Kidney (tissue), 22 donors: ENCODE measurements at places on chromosomes 5 and 9. TPM values are rescaled to one million over a fixed set of nuclear protein-coding genes. Genes with fewer than 3 reads are reported as not detected.

The DNAJC25 gene
- 13.1 TPM for polyA plus RNA-seq

DNA sequence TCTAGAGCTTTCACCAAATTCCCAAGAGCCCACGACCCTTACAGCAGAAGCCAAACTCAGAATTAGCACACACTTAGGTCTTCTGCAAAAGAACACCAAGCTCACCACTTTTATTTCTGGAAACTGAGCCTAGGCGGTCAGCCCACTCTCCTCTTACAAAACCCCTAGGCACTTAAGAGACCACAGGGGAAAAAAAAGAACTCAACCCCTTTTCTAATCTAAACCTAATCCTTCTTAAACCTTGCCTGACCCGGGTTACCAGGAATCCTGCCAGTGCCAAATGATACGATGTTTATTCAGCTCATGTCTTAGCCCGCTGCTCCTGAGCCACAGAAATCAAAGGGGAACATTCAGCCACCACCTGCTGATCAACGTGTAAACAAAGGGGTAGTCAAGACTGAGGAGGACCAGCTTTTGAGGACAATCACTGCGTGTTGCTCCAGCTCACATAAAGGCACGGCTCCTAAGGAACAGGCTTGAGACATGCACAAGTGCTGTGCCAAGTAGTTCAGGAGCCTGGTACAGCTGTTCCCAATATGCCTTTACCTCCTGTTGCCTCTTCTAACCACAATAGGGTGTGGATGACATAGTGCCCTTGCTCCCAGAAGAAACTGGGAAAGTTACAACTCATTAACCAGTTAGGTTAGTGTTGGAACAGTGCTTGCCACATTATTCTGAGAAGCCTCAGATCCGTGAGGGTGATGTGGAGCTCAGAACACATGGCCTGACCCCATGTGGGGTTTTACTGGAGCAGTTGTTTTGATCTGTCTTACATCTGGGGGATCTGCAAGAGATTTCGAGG, 49.3 kb downstream of the ZFAND5 start:
- DNase-seq, result peak; percentile 62

The SPOCK1 gene
- polyA plus RNA-seq, result 32.8 TPM

DNA sequence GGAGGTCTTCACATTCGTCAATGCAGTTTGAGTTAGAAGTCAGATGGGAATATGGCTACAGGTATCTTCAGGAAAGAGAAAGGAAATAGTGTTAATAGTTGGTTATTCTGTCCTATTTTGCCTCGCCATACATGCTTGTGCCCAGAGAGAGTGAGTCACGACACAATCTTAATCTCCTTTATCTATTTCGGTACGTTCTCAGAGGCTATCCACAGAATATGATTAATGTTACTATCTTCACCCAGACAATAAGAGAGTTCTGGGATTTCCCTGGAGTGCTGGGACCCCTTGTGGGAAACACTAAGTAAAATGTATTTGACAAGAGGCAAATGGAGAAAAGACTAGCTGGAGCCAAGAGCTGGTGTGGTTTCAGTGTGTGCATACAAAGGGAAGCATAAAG, 25.5 kb downstream of the MINAR2 start:
- DNase-seq, result no peak

- no peak for DNase-seq
These were observed 111.1 kb downstream of the UGCG start for GRCh38 chr9:112007575-112008240.

DNA sequence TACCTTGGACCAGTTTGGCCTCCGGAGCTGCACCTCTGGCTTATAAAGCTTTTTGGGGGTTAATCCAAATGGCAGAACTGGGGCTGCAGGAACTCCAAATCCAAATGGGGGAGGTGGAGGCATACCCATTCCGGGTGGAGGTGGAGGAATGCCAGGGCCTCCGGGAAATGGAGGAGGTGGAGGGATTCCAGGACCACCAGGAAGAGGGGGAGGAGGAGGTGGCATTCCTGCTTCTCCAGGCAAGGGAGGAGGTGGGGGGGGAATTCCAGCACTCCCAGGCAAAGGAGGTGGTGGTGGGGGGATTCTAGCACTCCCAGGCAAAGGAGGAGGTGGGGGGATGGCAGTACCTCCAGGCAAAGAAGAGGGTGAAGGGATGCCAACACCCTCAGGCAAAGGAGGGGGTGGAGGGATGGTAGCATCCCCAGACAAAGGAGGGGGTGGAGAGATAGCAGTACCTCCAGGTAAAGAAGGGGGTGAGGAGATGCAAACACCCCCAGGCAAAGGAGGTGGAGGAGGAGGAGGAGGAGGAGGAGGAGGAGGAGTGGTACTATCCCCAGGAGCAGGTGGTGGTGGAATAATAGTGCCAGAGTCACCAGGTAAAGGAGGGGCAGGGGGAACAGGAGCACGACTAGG, 45.2 kb downstream of the DIAPH1 start:
- no peak for DNase-seq

GRCh38 chr5:21685522-21685921, 1167.6 kb downstream of the CDH12 start:
- no peak for DNase-seq

The ECM2 gene
- polyA plus RNA-seq, result 5.5 TPM

The SOX30 gene
- polyA plus RNA-seq, result not detected

DNA sequence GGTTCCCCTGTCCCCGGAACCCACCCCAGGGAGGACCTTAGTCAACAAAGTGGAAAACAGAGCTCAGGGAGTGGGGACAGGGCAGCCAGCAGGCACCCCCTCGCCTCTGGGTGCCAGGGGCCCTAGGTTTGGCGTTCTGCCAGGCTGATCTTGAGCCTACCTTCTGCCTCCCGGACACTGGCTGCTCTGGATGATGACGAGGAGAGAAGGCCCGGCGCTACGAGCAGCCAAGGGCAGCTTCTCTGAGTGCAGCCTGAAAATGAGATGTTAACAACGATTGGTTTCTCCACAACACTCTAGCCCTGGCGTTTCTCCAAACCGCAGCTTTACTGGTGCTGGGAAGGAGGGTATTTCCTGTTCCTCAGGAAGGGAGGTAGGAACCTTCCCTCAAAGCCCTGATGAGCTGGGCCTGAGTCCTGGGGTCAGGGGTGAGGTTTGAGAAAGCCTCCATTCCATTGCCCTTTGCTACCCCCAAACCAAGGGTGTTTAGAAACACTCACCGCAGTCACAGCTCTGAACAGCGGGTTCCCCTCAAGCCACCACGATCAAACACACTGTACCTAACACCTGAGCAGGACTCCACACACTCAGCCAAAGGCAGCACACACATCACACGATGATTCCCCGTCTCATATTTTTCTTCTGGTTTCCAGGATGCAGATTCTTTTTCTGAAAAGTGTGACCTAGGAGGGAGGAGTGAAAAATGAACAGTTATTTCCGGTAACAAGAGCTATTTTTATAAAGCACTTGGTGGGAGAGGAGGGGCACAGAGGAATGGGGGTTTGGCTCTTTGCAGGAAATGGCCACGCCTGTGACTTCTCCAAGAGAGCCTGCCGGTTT, at the start of gene STING1:
Gene STING1 (minus strand): TSS at position 709 of the 840 bp plus-strand sequence. CDS start 1,054 bp downstream, outside the sequence.
- DNase-seq, result peak; percentile 54

DNA sequence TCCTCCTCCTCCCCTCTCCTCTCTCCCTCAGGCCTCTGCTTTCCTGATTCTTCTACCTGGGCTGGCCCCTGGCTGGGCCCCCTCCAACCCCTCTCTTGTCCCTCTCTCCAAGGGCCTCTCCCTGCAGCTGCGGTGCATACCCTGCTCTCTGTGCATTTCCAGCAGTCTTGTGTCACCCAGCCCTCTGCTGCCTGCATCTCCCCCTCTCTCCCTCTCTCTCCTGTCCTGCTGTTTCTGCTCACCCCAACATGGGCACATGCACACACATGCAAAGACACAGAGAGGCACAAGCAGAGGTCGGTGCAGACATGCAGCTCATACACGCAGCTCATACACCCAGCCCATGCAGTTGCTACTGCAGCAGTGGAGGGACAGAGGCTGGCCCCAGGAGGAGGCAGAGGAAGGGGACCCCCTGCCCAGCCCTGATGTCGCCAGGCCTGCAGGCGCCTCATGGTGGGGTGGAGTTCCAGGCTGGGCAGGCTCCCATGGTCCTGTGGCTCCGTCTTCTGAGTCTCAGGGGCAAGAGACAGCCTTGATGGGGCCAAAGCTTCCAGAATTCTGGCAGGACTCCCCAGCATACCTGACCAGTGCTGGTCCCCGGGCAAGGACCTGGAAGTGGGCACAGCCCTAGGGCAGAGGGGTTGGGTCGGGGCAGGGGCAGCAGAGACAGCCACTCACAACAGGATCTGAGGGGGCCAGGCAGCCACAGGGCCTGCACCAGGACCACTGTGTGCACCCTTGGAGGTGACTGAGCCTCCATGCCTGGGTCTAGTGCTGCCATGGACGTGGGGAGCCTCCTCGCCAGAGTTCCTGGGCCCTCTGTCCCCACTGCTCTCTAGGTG, 216.9 kb downstream of the C9orf50 start:
- no peak for DNase-seq

The PFN3 gene
- not detected for polyA plus RNA-seq

DNA sequence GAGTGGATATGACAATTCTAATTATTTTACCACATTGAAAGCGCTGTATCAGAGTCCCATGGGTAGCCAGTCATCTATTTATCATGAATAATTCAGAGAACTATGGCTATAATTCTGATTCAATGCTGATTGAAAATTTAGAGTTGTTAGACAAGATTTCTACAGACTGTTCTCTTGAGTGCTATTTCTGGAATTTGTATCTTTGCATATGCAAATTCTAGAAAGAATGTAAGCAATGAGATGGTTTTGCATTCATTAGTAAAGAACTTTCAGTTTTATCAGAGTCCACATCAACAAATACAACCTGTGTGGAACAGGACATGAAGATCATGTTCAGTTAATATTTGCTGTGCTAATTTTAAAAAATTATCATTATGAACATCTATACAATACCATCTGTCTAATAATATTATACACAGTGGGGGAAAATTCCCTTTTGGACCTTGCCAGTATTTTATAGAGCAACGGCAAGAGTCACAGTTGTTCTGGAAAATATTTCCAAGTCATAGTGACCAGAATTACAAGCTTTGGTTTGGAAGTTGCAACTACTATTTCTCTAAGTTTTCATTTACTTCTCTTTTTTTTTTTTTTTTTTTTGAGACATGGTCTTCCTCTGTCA, 372.7 kb upstream of the PTGER4 start:
- no peak for DNase-seq

DNA sequence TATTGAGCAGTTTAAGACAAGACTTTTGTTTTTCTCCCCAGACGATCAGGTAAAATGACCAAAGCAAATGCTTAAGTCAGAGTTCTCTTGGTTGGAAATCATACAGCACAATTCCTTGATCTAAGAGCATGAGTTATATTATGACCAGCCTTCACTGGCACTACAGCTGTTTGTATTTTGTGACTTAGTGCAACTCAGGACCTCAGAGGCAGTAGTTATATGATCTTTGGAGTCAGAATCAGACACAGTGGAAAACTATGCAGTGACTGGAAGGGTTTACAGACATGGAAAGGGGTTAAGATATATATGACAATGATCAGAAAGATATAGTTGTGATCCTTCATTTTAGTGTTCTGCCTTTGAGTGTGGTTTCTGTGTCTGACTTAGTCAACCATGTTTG, 24.3 kb downstream of the RAD23B start:
- no peak for DNase-seq

DNA sequence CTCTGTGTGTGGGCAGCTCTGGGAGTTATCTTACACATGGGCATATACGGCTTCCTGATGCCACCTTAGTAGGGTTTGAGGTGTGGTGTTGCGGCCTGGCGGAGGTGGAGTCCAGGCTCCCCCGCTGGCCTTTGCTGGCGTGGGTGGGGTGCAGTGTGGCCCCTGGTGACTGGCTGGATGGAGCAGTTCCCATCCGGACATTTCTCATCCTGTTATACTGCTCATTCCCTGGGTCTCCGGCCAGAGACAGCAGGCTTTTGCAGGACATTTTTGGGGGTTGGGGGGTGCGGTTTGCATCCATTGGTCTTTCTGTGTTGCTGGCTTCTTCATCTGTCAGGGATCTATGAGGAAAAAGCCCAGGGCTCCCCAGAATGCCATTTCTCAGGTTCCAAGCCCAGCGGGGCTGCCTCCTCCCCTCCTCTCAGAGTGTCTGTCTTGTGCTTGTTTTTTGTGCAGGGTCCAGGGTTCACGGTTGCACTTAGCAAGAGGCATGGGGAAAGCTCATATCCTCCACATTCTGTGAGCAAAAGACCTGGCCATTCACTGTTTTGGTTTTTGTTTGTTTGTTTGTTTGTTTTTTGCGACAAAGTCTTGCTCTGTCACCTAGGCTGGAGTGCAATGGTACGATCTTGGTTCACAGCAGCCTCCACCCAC, 22.3 kb downstream of the NDUFS6 start:
- DNase-seq, result peak; percentile 23

- DNase-seq, result no peak
These were observed 156.4 kb downstream of the EFNA5 start for GRCh38 chr5:107514305-107514704.

DNA sequence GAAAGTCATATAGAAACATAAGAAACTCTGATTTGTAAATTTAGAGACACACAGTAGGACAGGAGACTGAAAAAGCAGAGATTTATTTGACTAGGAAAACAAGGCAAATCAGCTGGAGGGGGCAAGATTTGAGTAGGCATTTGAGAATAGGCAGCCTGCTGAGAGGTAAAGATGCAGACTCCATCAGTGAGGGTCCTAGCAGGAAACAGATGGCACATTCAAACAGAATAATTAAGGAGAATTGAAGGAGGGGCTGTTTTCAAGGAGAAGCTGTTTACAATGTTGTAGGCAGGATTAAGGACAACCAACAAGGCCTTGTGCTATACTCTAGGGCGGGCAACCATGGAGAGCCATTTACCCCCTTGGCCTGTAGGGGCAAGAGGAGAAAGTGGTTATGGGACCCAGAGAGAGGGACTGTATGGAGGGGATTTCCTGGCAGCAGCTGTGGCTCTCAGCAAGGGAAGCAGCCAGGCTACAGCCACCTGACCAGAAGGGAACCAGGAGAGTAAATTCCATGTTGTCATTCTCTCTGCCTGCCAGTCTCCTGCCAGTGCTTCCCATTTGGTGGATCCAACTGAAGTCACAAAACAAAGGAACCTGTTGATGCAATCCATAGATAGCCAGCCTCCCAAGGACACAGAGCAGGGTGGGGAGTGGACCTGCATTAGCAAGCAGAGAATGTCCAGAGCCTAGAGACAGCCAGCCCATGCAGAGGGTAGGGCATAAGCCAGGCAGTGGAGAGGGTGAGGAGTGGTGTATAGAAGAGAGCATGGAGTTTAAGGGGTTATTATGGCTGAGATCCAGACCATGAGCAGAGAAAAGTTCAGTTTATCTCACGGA, 38.2 kb downstream of the PAPPA start:
- DNase-seq, result no peak

GRCh38 chr5:121489972-121490371, 361.7 kb upstream of the FTMT start:
- DNase-seq, result no peak

DNA sequence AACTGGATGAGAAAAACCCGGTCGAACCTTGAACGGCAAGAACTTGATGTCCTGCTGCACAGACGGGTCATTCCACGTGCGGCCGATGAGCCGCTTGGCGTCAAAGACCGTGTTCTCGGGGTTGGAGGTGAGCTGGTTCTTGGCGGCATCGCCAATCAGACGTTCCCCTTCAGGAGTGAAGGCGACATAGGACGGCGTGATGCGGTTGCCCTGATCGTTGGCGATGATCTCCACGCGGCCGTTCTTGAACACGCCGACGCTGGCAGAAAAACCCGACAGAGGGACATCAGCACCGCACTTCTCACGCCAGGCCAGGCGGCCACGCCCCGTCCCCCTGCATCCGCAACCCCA, 519 bp downstream of the HSPA5 start:
- DNase-seq, result peak; percentile 52

The IFNA13 gene
- not detected for polyA plus RNA-seq

The ARID3C gene
- not detected for polyA plus RNA-seq

The PCAT7 gene
- 1.5 TPM for polyA plus RNA-seq

GRCh38 chr5:159033351-159033657, 66.4 kb downstream of the EBF1 start:
- no peak for DNase-seq

GRCh38 chr5:181039471-181039870, 595 bp upstream of the BTNL9 start:
- no peak for DNase-seq

GRCh38 chr5:80128141-80128540, 93.0 kb downstream of the THBS4 start:
- peak; percentile 71 for DNase-seq
